Activated naive CD4-positive, alpha-beta T cell (primary cell): ENCODE measurements at places on chromosomes 3 and 15.

GRCh38 chr3:47612178-47612577 lies 33.5 kb upstream of the CSPG5 start:
- DNase-seq: no peak

- no peak for DNase-seq
Observed at GRCh38 chr15:73699249-73700040, 15.3 kb downstream of the CD276 start.

GRCh38 chr3:4517643-4518311 lies 24.6 kb downstream of the ITPR1 start:
- no peak for DNase-seq

- DNase-seq: no peak
Observed at GRCh38 chr3:161388855-161389254, 17.5 kb upstream of the SPTSSB start.

DNA sequence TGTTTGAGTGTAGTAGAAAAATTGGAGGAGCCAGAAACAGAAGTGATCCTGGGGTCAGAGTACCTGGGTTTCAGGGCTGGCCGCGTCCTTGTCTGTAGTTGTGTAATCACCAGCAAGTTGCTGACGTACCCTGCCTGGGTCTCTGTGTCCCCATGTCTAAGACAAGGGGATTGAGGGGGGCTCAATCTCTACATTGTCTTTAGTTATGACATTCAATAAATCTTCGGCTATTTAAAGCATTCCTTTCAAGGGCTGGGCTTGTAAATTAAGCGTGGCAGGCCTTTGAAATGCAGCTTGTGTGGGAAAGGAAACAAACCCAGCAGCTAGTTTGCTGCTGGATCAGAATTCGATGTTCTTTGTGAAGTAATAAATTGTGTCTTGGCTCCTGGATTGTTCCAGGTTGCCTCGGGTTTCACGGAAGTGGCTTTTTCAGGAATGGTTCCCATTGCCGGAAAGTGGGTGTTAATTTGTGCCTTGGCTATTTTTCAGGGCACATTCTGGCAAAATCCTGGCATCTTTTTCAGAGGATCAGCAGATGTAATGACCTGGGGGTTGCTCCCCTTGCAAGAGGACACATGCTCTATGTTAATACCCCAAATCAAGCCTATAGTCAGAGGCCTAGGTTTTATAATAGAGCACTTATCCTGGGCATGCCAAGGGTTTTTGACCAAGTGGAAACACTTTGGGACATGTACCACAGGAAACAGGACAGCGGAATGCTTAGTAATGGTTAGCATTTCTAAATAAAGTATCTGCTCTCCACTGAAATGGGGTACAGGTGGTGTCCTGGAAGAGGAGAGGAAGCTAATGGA lies 294.8 kb upstream of the NR2E3 start:
- no peak for DNase-seq

GRCh38 chr3:5568451-5568850 lies 380.9 kb downstream of the EDEM1 start:
- DNase-seq: no peak
